ENCODE measurements at places on chromosomes 12 and 14. TPM values are rescaled to one million over a fixed set of nuclear protein-coding genes. Genes with fewer than 3 reads are reported as not detected.

The ST8SIA1 gene
- total RNA-seq, result 29.6 TPM

The STAB2 gene
- total RNA-seq, result not detected

DNA sequence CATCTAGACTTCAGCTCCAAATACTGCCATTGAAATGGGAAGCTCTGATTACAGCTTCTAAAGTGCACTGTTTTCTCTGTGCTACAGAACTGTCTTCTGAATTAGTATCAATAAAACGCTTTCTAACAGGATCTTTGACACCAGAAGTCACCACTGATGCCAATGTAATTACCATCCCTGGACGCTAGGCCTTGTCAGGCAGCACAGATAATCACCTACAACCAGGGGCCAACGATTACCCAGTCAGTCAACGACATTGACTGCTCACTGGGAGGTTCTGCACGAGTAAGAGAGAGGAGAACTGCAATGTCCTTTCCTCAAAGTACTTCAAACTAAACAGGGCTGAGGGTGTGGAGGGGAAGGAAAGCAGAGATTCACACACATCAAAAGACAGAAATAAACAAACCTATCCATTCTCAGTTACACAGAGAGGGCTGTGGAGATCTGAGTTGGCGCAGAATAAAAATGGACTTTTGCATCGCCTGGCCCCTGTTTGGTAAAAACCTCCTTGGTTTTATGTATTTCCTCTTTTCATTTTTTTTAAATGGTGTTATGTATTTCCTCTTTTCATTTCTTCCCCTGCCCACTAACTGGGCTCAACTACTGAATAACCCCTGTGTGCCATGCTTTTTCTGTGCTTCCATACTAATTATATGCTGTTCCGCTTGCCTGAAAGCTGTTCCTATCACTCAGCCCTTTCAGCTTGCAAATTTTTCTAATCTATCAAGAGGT, 492.2 kb downstream of the APAF1 start:
- DNase-seq, result no peak

The GPD1 gene
- 14.2 TPM for total RNA-seq

The CD63 gene
- total RNA-seq, result 187 TPM

The PLA2G1B gene
- not detected for total RNA-seq

The PIK3C2G gene
- total RNA-seq, result 0.31 TPM
